Ovary (tissue), 10 donors: ENCODE measurements at places on chromosomes 3 and 15. TPM values are rescaled to one million over a fixed set of nuclear protein-coding genes. Genes with fewer than 3 reads are reported as not detected.

Gene TLR9
- total RNA-seq, result 0.22 TPM

Gene GCNT3
- not detected for total RNA-seq

Gene TMEM212
- not detected for total RNA-seq

Gene NEK10
- total RNA-seq, result 33.4 TPM

Gene COL7A1
- 5.4 TPM for total RNA-seq

Gene GOLGA8R
- 5.5 TPM for total RNA-seq

Gene BCHE
- 0.52 TPM for total RNA-seq

Gene EFCAB12
- 1.2 TPM for total RNA-seq

Gene FILIP1L
- total RNA-seq, result 145 TPM

Gene CPEB1
- 14.4 TPM for total RNA-seq

Gene TM4SF18
- 6.4 TPM for total RNA-seq
